SHP77 treated with DMSO at 0.1 percent for 48 hours (cell line): ENCODE measurements at places on chromosomes 2 and 18.

DNA sequence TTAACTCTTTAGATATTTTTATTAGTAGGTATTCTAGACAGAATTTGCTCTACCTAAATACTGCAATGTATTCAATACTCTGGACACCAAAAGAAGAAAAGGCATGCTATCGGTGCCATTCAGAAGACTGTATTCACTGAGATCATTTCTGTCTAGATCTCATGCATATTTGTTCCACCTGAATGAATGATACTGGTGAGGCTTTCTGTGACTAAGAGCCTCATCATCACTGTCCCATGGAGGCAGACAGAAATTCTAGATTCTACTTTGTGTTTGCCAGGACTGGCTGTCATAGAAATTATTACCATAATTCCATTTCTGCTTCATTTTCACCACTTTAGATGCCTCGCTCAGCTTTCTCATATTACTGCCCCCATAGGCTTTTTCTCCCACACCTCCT lies 340.7 kb downstream of the MBD2 start:
- no peak for DNase-seq

DNA sequence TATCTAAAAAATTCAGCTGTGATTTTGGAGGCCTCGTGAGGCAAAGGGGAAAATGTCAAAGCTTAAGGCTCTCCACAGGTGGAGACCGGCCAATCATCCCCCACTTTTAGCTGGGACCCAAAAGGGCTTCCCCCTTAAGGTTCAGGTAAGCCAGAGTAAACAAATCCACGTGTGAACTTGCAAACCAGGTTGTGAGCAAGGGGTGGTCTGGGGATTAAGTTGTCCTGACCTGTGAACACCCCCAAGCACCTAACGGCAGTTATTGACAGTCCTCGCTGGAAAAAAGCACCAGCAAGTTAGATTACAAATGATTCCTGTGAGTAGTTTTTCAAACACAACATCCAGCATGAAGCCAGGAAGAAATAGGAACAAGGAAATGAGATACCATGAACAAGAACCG lies 42.9 kb downstream of the MYO7B start:
- no peak for DNase-seq

- DNase-seq = no peak
These were observed 8.7 kb upstream of the TXNDC2 start for GRCh38 chr18:9876867-9877654.

GRCh38 chr2:133674066-133674432 lies 105.8 kb upstream of the NCKAP5 start:
- DNase-seq = no peak

DNA sequence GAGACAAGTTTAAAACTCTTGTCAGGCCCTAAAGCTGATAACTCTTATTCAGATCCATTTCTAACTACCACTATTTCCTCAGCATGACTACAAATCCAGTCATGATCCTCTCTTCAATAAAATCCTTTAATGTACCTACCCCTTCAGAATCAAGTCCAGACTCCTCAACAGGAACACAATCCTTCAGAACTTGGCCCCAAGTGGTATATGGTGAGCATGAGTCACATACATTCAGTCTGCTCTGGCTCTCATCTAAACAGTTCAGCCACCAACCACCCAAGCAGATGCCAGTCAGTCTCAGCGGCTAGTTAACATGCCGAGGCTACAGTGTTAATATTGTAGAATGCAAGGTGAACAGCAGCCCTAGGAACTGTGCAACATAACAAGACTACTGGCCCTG lies 9.7 kb downstream of the LMAN2L start:
- no peak for DNase-seq

DNA sequence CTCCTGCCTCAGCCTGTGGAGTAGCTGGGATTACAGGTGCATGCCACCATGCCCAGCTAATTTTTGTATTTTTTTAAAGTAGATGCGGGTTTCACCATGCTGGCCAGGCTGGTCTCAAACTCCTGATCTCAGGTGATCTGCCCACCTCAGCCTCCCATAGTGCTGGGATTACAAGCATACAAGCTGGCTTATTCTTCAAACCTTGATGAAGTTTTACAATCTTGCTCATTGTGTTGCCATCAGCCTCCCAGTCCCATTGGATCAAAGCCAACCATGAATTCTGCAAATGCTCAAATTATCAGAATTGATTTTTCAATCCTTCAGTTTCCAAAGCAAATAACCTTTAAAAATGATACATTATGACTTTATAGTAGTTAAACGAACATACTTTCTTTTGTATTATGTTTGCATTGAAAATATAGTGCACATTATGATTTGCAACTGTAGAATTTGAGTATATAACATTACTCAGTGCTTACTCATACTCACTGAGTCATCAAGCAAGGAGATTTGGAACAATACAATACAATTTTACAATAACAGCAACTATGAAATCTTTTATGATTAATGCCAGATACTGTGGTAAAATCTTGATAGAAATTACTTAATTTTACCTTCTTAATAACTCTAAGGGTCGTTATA lies 1491.9 kb upstream of the CELF4 start:
- DNase-seq = no peak

GRCh38 chr2:212979799-212980198 lies 171.6 kb downstream of the IKZF2 start:
- DNase-seq = no peak

- DNase-seq = peak; percentile 58
These were observed 145.6 kb downstream of the TGIF1 start for GRCh38 chr18:3595369-3596273.

DNA sequence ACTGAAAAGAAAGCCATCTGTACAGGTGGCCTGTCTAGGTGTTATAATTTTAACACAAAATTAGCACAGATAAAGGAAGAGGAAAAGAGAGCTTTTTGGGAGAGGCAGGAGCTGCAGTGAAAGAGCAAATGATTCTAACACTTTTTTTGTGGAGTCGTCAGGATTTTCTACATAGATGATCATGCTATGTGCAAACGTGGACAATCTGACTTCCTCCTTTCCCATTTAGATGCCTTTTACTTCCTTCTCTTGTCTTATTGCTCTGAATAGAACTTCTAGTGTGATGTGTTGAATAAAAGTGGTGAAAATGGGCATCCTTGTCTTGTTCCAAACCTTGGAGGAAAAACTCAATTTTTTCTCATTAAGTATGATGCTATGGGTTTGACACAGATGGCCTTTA lies 334.5 kb downstream of the NBAS start:
- no peak for DNase-seq
